CD4-positive, alpha-beta memory T cell (primary cell): ENCODE measurements at places on chromosomes 16 and 17. TPM values are rescaled to one million over a fixed set of nuclear protein-coding genes. Genes with fewer than 3 reads are reported as not detected.

The EME1 gene
- 0.89 TPM for total RNA-seq

The CCL8 gene
- total RNA-seq, result not detected

The NPIPA3 gene
- total RNA-seq, result 2.5 TPM

The CCT6B gene
- total RNA-seq, result 2.1 TPM

The PIMREG gene
- total RNA-seq, result not detected

The ACSM3 gene
- total RNA-seq, result 3.3 TPM

The KAT7 gene
- 120 TPM for total RNA-seq

The VAMP2 gene
- total RNA-seq, result 190 TPM

The FBXO31 gene
- total RNA-seq, result 44.6 TPM

The NUPR1 gene
- not detected for total RNA-seq

The SRP68 gene
- total RNA-seq, result 86.5 TPM

The CIITA gene
- 1.6 TPM for total RNA-seq

The CCL7 gene
- not detected for total RNA-seq

The TM4SF5 gene
- not detected for total RNA-seq

The NPIPB2 gene
- 9.0 TPM for total RNA-seq

The DNAI2 gene
- 8.4 TPM for total RNA-seq

The CSH1 gene
- total RNA-seq, result not detected

The ASPHD1 gene
- not detected for total RNA-seq

The PPY gene
- not detected for total RNA-seq

The CFAP119 gene
- total RNA-seq, result 3.4 TPM

The PALB2 gene
- total RNA-seq, result 12.4 TPM

The SLFN12 gene
- total RNA-seq, result 8.9 TPM

The CLEC10A gene
- total RNA-seq, result 1.4 TPM

The MIEN1 gene
- total RNA-seq, result 35.8 TPM

The RNF222 gene
- total RNA-seq, result 0.15 TPM

The SGCA gene
- total RNA-seq, result not detected

The CHST6 gene
- 0.06 TPM for total RNA-seq

The SLC6A4 gene
- total RNA-seq, result not detected

The PMFBP1 gene
- 1.1 TPM for total RNA-seq

The GCGR gene
- total RNA-seq, result not detected

The EIF1 gene
- 839 TPM for total RNA-seq

The MT1A gene
- total RNA-seq, result not detected

The NECAB2 gene
- total RNA-seq, result not detected

The SOX15 gene
- total RNA-seq, result 1.1 TPM

The ABCC11 gene
- not detected for total RNA-seq

The SP6 gene
- not detected for total RNA-seq

The CACNG1 gene
- total RNA-seq, result not detected

The CDT1 gene
- 0.17 TPM for total RNA-seq

The SPECC1 gene
- 13.4 TPM for total RNA-seq

The TP53TG3B gene
- total RNA-seq, result not detected

The GDPD1 gene
- 4.5 TPM for total RNA-seq

The ZP2 gene
- not detected for total RNA-seq

The CDH1 gene
- total RNA-seq, result 0.20 TPM

The KCNAB3 gene
- 14.4 TPM for total RNA-seq

The SLC52A1 gene
- total RNA-seq, result 0.53 TPM

The COPZ2 gene
- 1.9 TPM for total RNA-seq

The SCNN1B gene
- not detected for total RNA-seq

The GP1BA gene
- total RNA-seq, result not detected
